ENCODE measurements at places on chromosomes 6 and 20.

GRCh38 chr6:166608774-166609173 is 18.3 kb downstream of the RPS6KA2 start:
- no peak for DNase-seq

GRCh38 chr20:62721511-62722370 is 13.1 kb downstream of the NTSR1 start:
- no peak for DNase-seq

DNA sequence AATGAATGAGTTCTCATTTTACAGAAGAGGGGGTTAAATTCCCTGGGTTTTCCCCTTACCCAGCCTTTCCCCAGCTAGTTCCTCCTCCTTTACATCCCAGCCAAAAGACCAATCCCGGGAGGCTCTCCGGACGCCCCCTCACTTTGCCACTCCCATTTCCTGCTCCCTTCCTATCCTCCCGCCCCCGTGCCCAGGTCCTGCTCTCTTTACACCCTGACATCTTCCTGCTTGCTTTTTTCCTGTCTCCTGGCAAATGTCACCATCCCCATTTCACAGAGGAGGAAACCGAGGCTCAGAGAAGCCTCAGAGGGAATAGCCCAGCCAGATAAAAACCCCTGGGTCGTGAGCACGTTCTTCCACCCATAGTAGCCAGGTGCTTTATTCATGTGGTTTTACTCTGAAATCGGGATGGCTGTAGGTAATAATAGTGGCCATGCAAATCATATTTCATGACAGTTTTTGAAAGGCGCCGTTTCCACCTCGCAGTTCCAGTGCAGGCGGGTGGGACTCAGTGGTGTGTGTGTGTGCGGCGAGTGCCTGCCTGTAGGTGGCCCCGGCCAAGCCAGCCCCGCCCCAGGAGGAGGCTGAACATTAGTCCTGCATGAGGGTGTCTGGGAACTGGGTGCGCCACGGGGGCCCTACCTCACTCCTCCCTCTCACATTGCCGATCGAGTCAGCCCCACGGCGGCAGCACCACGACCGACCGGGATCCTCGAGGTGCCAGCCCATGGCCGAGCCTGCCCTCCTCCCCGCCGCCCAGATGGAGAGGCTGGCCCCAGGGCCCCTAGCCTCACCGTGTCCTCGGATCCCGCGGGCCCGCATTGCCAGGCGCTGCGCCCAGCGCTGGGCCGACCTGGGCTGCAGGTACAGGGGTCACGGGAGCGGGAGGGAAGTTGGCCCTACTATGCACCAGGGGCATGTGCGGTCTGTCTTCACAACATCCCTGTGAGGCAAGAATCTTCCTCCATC is at the start of gene ARHGAP40:
Gene ARHGAP40 (plus strand): TSS at position 594 of the 969 bp plus-strand sequence.
- no peak for DNase-seq

DNA sequence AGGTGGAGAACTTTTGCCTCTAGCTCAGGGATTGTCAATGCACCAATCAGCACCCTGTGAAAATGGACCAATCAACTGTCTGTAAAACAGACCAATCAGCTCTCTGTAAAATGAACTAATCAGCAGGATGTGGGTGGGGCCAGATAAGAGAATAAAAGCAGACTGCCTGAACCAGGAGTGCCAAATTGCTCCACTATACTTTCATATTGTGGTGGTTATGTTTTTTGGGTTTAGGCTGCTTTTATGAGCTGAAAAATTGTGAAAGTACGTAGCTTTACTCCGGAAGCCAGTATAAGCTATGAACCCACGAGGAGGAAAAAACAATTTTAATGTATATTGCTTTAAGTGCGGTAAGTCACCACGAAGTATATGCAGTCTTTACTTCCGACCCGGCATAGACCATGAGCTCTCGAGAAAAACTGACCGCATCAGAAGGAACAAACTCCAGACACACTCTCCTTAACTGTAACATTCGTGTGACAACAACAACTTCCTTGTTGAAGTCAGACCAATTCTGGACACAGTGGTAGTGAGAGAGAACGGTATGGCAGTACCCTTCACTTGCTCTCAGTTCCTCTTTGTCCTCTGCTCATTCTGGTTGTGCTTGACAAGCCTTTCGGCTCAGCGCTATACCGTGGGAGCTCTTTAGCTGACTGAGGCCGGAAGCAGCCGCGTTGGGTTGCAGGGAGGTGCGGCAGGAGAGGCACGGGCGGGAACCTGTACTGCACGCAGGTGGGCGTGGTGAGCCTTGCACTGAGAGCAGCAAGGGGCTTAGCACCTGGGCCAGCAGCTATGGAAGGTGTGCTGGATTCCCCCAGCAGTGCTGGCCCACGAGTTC is 81.9 kb upstream of the E2F3 start:
- DNase-seq: peak; percentile 54

DNA sequence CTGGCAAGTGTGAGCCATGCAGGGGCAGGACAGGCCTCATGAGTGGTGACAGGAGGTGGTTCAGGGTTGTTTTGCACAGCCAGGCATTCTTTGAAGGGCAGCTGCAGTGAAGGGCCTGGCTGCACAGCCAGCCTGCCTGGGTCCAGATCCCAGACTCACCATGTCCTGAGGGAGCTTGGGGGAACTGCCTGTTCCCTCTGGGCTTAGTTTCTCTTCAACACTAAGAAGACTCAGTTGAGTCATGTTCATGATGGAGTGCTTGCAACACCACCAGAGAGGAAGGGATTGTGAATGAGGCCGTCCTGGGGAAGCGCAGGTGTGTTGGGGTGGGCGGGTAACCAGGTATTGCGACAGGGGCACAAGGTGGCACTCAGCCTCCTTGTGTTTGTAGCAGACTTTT is 102.4 kb downstream of the CDH26 start:
- DNase-seq: no peak

DNA sequence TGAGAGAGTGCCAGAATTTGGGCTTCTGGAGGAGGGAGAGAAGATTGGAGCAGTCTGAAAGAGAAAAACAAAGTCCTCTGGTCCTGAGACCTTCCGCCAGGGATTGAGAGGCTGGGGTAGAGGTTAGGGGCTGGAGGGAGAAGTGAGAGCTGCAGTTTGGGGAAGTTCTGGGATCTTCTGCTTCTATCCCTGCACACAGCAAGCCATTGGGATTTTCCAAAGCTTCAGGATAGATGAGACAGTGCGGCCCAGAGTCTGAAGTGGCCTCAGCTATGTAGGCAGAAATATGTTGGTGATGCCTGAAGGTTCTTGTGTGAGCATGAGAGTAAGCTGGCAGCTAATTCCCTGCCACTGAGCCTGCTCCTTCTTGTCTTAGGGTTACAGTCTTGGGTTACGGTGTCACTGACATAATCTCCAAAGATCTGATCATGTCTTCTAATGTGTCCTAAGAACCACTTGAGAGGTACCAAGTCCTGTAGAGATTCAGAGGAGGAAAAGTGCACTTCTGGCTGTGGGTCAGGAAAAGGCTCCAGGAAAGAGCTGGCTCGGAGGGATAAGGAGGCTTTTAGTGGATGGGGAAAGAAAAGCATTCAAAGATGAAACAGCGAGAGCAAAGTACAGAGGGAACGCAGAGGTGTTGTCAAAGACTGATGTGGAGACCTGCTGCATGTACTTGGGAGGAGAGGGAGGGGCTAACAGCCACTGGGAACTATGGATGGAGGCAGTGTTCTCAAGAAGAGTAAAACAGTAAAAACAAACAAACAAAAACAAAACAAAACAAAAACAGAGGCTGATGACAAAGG is 131.1 kb upstream of the MYLIP start:
- no peak for DNase-seq

- DNase-seq: no peak
Observed at GRCh38 chr20:1214838-1215261, 11.0 kb upstream of the RAD21L1 start.

- no peak for DNase-seq
Observed at GRCh38 chr6:42446370-42446769, 5.4 kb downstream of the TRERF1 start.

- DNase-seq: no peak
Observed at GRCh38 chr20:54292185-54292584, 84.3 kb downstream of the PFDN4 start.

- no peak for DNase-seq
Observed at GRCh38 chr6:163826629-163827028, 412.1 kb downstream of the QKI start.

DNA sequence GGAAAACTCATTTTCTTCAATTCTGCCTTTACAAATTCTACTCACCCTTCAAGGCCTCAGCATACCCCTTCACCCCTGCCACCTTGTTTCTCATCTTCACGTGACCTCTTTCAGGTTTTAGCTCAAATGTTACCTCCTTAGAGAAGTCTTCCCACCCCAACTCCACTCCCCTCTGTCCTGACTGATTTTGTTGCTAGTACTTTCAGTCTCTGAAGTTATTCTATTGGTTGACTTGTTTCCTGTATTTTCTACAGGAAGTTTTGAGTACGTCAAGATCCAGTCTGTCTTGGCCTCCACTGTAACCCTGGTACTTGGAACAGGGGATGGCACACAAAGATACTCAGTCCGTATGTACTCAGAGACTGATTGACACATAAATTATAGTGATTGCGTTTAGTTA is 296.1 kb downstream of the DHX35 start:
- DNase-seq: no peak

DNA sequence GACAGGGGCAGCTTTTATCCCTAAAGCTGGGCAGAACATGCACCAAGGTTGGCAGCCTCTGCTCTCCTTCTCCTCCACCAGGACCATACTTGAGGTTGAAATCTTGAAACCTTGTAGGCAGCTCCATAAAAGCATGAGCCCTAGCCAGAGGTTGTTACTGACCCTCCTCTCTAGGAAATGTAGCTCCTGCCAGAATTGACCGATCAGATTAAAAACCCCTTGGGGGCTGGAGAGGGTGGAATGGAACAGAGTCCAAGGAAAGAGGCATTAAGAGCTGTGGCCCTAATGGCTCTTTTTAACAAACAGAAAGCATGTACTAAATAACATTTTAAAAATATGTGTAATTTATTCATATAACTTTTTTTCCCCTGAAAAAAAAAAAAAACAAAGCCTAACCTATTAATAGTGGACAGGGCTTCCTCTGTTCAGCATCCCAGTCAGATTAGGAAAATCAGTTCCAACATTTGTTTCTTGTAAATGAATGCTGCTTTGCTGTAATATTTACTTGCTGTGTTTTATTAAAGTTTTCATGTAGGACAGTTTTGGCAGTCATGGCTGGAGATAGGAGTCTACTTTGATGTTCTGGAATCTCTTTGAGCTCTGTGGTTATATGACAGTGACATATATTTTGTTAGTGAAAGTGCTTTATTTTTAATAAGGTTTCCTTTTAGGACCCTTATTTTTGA is 41.3 kb downstream of the MTHFD1L start:
- no peak for DNase-seq

DNA sequence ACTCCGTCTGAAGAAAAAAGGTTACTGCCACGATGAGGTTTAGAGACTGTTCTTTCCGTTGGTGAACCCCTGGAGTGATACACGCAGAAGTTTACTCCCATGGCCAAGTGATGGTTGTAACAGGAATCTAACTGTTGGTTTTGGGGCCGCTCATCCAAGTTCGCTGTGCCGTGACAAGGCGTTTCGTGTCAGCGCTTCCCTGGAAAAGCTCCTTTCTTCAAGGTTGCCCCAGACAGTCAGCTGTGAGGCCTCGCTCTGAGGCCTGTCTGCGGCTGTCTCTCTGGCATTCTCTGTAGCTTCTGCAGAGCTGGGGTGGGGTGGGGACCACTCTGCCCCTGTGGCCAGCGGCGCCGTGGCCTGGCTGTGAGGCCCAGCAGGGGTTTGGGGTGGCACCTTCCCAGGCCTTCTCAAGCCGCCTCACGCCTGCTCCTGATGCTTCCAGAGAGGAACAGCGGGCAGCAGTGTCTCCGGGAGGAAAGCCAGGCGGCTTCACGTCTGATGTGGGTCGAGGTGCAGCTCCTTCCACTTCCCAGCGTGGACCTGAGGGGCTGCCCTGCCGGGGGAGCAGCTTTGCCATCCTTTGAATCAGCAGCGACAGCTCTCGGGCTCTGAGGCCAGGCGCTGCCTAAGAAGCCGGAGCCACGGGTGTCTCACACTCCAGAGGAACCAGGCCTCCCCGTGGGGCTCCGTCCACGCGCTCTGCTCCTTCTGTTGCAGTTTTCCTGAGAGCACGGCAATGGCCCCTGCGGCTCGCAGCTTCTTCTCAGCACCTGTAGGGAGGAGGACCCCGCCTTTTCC is 76.2 kb downstream of the SMOC2 start:
- DNase-seq: no peak

DNA sequence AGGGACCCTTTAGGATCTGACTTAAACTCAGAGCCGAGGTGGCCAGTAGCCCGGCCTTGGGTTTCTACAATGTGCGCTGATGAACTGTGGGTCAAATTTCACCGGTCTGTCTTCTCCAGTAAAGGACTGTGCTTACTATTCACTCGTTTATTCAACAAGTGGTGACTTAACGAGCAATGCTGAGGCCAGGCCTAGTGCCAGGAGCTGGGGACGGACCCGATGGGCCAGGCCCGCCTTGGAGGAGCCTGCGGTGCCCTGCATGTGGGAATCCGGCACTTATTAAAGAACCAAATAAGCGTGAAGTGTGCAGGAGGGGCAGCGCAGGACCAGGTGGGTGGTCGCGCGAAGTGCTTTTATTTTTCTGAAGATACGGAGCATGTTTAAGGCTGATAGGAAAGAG is 24.0 kb downstream of the CTCFL start:
- no peak for DNase-seq

GRCh38 chr20:63508072-63508768 is 9.3 kb upstream of the EEF1A2 start:
- no peak for DNase-seq

DNA sequence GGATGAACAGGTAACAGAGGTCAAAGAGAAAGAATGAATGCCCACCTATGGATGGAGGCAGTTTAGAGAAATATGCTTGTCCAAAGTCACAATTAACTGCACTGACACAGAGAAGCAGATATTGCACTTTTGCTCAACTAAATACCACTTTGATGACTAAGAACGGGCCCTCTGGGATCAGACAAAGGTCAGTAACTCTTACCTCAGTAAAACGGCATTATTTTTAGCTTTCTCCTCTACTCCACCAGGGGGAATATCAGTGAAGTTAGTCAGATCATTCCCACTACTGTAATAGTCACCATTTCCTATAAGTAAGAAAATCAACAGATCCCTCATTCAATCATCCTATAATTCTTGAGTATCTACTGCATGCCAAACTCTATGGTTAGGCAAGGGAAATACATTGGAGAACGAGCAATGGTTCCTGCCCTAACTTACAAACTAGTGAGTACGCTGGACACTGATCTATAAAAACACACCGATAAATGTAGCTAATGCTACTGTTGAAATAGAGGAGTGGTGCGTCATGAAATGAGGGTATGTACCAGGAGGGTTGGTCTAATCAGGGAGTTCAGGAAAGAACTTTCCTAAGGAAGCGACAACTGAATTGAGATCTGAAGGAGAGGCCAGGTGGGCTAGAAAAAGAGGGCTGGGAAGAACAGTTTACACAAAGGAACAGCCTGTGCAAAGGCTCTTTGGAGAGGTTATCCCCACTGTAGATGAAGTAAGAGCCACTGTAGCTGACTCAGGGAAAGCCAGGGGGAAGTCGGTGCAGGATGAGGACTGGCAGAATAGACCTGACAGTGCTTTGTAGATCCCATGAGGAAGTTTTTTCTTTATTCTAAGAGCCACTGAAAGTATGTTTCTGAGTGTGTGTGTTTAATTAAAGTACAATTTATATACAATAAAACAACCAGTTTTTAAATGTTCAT is 9.2 kb downstream of the ECI2 start:
- no peak for DNase-seq

DNA sequence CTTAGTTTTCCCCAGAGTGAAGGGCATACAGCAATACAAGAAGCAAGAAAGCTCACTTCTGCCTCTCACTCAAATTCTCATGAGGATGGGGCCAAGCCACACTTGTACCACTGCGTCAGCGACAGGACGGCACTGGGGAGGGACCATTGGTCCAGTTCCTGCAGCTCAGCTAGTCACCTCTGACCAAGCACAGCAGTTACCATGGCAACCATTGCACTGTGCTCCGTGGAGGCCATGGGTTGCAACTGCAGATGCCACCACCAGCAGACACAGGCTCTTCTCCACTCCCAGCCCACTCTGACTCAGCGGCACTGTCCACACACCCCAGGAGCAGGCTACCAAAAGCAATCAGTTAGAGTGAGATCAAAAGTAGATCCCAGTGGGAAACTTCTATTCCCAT is 441.1 kb upstream of the ARID1B start:
- no peak for DNase-seq
